Uterus (tissue), 4 donors: ENCODE measurements at places on chromosomes 2 and 18.

GRCh38 chr2:114614592-114614991 is 172.2 kb downstream of the DPP10 start:
- DNase-seq = no peak

DNA sequence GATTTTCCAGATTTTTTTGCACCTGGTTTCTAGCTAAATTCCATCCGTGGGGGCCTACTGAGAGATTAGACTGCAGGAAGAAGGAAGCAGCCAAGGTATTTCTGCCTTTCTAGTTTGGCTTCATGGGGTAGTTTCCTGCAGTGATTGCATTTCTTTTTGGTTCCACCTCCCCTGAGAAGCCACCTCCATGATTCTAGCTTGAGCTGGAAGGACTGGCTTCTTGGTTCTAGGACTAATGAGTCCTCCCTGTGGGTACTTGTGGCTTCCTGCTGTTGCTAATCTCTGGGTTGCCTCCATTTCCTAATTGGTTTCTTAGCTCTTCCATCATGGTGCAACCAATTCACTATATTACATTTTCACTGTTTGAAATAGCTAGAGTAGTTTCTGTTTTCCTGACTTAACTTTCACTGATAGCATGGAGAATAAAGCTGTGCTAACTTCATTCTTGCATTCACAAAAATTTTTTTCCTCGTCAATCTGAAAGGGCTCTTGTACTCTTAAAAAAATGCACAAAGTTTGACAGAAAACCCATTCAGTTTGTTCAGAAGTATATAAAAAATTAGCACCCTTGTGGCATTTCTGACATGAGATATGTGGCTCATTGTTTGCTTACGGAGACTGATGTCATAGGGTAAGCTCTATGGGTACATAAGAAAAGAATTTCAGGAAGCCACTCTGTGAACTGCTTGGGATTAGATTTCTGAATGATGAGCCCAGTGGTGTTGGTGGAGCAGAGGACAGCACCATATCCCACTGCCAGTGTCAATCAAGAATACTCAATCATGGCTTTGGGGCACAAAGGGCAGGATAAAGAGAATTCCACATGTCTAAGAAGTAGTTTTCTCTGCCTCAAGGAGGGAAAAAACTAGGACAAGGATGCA is 242.8 kb upstream of the RBMS1 start:
- DNase-seq = no peak

DNA sequence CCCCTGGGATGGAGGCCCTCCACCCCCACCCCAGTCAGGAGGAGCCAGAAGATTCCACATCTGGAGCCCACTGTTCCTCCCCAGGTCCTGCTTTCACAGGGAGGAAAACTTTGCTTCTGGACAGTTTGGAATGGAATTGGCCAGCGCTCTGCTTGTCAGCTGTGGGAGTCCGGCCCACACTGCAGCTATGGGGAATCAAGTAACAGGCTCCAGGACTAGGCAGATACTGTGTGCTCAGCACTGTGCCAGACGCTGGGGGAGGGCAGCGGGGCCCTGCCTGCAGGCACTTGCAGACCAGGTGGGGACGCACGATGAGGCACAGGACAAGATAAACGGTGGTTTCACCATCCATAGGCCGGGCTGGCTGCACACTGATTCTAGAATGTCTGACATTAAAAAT is 114.0 kb downstream of the STPG4 start:
- DNase-seq = peak; percentile 59

DNA sequence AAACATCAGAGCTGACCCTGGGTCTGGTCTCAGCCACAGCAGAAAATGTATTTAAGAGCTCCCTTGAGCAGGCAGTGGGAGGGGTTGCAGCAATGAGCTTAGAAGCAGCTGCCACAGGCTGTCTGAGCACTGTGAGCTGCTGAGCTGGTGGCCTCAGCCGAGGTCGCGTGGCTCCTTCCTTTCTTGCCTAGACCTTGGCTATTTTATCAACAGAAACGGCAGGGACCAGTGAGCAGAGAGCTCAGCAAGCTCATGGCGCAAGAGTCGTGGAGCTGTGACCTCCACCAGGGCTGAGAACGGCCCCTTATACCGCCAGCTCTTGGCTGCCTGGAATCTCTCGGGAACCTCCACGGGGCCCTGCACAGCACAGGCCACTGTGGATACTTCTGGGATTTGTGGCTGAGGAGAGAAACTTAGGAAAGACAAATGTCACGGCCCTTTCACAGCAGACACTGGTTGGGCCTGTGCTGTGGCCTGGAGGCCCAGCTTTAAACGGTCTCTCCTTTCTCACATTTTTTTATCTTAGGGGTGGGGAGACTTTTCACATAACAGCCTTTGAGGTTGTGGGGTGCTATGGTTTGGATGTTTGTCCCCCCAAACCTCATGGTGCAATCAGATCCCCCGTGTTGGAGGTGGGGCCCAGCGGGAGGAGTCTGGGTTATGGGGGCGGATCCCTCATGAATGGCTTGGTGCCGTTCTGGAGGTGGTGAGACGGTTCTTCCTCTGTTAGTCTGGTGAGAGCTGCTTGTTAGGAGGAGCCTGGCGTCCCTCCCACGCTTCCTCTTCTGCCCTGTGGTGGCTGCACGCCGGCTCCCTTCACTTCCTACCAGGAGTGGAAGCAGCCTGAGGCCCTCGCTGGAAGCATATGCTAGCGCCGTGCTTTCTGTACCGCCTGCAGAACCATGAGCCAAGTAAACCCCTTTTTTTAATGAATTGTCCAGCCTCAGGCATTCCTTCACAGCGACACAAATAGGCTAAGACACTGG is 1.7 kb downstream of the ALLC start:
- DNase-seq = no peak

DNA sequence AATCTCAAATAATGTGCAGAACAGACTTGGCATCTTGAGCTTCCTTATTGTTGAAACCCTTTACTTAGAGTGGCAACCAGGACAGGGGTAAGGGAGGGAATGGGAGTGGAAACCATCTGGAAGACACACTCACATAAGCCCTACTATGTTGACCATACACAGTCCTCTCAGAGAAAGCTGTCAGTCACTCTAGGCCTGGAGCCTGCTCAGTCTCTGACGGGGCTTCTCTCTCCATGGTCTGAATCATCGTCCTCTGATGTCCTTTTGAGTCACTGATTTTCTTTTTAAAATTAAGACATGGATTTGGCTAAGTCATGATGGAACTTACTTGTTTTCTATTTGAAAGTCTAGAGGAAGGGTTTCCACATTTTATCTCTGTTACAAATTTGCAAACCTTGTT is 74.0 kb downstream of the MYO1B start:
- DNase-seq = no peak

- no peak for DNase-seq
Observed at GRCh38 chr2:146251328-146251727, 1593.5 kb upstream of the ACVR2A start.

DNA sequence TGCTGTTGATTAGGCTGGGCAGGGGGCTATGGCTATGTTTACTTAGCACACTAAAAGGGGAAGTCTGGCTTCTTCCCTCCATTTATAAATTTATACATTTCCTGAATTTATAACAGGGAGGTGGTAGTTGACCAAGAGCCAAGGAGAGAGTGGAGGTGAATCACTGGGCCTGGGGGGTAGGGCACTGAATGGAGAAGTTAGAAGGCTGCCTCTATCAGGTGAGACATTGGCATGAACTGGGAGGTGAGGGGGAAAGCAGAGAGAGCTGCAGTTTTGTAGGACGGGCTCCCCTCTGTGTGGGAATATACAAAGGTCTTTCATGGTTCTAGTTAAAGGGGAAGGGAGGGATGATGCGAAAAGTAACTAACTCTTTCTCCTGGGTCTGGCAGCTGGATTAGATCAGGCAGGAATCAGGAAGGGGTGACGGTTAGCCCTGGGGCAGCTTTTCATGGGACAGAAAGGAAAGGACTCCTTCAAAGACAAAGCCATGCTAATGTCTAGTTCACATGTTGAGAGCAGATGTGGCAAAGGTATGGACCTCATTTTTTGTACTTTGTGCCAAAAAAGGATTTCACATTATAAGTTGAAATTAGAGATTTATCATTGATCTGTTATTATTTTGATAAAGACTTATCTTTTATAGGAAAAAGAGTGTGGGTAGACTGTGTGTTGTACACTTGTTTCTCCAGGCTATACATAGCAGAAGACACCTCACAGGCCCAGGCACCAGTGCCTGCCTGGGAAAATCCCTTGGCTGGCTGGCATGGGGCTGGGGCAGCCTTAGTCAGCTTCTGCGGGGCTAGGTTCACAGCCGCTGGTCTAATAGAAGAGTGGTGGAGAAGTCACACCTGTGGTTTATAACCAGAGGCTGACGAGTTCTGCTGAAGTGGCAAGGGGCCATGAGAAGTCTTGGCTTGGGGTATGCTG is 158.7 kb downstream of the CLIP4 start:
- no peak for DNase-seq

- DNase-seq = peak; percentile 7
Observed at GRCh38 chr2:120307482-120307881, 38.5 kb upstream of the INHBB start.

DNA sequence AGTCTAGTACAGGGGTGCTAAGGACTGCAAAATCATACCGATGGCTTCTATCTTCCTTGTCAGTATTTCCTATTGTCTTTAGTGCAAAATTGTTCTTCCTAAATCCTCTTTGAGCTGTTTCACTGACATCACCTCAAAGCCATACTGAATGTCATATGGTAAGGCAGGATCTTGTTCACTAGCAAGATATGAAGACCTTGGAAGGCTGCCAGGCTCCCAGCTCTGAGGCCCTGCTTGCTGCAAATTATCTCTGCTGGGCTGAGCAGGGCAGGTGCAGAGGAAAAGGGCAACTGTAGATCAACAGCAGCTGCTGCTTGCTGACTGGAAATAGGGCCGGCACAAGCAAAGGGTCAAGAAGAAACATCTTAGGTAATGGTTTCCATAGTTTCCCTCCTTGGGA is 58.2 kb downstream of the PMAIP1 start:
- DNase-seq = no peak

DNA sequence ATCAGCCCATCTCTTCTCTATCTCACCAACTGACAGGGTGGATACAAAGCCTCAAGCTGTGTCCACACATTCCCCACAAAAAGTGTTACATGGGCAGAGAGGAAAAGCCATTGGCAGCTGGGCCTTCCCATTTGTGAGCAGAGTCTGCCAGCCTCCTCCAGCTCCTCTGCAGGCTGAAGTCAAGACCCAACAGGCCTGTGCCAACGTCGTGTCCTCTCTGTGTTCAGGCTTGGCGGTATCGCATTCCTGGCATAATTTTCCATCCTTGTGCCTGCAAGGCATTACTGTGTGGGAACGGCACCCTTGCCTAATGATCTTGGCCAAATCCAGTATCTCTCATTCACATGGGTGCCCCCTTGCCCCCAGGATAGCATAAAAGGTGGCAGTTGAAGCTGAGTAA is 41.5 kb upstream of the APCDD1 start:
- no peak for DNase-seq

- DNase-seq = no peak
Observed at GRCh38 chr2:197035002-197035401, 108.5 kb upstream of the PGAP1 start.

- DNase-seq = no peak
Observed at GRCh38 chr2:229463841-229464346, 192.8 kb upstream of the PID1 start.

DNA sequence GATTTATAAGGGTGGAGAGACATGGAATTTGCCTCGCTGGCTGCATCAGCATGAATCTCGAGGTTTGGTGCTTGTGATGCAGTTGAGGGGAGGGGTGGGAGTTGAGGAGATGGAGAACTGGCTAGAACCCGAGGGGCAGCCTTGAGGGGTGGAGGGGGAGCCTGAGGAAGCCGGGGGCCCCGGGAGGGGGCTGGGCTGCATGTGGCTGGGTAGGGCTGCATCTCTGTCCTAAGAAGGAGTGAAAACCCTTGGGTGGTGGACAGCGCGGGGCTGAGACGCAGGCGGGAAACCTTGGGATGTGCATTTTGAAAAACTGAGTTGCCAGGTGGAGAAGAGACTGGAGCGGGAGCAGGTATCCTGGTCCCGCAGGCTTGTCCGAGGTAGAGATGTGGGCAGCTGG is 64.2 kb downstream of the SNTG2 start:
- DNase-seq = no peak

DNA sequence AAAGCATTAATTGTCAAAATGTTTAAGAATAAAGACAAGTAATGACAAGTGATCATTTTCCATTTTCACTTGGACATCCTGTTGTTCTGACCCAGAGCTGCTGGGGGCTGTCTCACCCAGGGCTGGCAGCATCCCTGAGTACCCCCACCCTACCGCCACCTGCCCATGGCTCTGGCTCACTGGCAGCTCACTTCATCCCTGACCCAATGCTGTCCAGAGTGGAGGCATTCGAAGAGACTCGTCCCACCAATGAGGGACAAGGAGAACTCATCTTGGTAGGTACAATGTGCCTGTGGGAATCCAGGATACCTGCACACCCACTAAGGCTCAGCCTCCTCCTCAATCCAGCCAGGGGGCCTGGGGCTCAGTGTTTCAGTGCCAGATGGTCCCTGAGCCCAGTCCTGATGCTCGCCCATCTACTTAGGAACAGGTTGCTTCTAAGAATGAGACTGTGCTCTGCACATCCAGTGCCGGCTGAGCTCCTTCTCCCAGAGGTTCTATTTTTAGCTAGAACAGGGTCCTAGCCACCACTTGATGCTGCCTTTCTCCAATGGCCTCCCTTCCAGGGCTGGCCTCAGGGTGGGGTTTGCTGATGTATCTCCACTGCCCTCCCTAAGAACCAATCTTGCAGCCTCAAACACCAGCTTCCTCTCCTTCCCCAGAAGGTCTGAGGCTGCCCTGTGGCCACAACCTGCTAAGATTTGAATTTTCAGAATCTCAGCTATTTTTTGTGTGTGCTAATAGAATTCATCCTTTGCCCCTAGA is 53.7 kb downstream of the ADD2 start:
- DNase-seq = no peak

DNA sequence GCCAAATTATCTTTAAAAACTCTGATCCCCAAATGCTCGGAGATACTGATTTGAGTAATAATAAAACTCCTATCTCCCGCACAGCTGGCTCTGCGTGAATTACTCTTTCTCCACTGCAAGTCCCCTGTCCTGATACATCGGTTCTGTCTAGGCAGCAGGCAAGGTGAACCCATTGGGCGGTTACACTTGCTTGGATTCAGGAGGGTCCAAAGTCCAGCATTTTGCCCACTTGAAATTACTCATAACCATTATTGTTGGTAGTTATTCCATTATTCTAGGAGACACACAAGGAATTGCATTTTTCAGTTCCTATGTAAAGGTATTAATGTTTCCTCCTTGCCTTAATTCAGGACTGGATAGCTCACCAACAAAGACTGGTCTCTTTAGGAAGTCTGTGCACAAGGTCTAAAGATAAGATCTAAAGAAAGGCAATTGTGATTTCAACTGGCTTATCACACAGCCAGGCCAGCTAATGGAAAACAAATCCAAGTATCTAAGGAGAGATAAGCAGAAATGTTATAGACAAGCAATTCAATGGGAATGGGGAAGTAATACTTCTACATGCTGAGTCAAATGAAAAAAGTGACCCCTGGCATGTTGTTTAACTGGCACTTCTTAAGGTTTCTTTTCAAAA is 23.2 kb upstream of the NPC1 start:
- no peak for DNase-seq

DNA sequence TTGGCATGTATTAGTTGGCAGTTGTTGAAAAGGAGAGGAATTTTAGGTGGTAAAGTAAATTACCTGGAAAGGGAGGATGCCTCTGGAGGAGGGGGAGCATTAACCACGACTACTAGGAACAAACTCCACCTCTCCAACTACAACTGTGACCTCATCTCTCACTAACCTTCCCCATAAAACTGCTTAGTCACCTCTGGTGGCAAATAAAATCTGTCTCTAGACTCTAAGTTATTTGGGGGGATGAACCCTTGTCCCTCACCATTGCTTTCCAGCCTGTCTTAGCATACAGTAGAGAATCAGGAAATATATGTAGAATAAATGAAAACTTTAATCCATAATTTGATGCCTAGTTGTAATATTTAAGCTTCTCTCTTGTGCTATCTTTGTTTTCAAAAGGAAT is 27.6 kb upstream of the MYO1B start:
- no peak for DNase-seq
